RPMI7951 (cell line): ENCODE measurements at places on chromosomes 1 and 21. TPM values are rescaled to one million over a fixed set of nuclear protein-coding genes. Genes with fewer than 3 reads are reported as not detected.

- peak; percentile 73 for DNase-seq
Observed at GRCh38 chr21:31132574-31133242, 94.4 kb upstream of the KRTAP19-8 start.

- no peak for DNase-seq
Observed at GRCh38 chr21:43849532-43850299, 15.3 kb upstream of the AGPAT3 start.

DNA sequence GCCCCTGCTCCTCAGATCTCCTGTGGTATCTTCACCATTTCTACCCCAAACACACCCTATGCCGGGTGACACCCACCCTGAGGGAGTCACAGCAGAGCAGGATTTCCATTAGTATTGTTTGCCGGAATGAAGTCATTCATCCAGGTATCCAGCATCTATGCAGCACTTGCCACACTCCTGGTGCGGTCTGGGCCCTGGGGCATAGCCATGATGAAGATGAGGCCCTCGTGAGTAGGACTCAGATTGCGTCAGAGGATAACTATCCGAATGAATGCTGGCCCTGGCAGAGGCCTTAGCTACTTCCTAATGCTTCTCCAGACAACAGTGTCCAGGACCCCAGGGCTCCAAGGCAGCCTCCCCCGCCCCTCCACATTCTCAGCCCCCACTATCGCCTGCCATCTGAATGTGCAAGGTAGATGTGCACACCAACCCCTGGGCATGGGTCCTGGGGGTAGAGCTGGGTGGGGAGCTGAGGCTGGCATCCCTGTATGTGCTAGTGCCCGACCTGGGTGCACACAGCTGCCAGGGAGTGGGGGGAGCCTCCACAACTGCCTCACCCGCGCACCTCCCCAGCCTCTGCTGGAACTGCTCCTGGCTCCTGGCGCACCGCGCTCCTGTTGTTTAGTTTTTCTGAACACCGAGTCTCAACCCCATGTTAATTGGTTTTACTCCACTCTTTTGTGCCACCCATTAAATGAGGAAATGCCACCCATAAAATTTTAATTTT is 25.5 kb upstream of the ZC3H12A start:
- peak; percentile 68 for DNase-seq

DNA sequence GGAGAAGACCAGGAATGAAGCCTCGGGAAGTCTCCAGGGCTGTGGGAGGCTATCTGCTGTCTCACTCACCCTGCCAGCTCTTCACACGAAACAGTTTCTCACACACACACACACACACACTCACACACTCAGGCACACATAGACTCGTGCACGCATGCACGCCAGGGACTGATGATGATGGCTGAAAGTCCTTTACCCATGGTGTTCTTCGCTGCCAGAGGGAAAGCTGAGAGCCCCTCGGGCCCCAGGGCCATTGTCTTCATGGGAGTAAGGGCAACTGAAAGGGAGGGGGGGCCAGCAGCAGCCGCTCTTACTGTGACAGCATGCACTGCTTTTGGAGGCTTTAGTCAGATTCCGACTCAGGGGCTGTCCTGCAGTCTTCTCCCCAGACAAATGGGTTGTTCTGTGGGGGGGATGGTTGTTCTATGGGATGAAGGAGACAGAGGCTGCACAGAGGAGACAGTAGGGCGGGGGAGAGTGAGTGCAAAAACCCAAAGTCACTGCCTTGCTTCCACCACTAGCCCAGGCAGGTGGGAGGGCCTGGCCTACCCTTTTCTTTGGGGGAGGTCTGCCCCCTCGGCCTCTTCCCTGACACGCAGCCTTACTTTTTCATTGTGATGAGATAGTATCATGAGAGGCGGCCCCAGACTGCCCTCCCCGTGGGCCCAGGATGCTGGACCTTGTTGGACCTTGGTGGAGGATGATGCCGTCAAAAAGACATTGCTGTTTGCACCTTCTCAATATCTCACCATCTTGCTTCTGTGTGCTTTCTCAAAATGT is 29.0 kb downstream of the STUM start:
- no peak for DNase-seq

DNA sequence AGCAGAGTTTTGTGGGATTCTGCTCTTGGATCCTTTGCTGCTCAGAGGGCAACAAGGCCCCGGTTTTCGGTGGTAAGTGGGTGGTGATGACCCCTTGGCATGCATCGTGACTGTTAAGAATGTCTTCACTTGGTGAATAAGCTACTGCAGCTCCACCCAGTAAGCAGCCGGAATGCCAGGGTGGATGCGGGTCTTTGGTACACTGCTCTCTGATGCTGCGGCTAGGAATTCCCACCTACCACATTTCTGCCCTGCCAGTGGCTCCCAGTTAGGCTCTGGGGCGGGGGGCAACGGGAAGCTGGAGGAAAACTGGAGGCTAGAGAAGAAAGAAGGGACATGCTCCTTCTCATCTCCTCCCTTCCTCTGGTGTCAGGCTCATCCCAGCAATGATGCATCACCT is 180.4 kb upstream of the GALNT2 start:
- DNase-seq, result no peak

DNA sequence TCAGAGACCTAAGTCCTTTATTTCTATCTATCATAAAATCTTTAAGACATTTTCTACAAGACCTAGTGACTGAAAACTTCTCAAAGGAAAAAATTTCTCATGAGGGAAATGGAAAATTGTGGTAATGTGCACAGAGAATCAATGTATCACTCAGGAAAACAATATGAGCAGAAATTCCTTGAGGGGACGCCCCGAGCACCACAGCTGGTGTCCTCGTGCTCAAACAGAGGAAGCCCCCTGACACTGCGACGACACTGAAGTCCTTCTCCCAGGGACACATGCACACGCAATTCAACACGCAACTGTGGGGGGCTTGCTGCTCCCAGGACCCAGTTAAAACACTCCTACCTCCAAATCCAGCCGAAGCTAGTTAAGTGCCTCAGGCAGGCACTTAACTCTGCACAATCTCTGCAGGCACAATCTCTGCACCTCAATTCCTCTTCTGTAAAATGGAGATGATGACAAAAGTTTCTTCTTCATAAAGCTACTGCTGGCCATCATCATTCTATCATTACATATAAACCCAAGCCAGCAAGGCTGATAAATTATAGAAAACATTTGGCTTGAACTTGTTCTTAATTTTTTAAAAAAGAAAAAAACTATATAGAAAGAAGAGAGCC is 16.0 kb downstream of the ZBTB17 start:
- DNase-seq, result no peak

DNA sequence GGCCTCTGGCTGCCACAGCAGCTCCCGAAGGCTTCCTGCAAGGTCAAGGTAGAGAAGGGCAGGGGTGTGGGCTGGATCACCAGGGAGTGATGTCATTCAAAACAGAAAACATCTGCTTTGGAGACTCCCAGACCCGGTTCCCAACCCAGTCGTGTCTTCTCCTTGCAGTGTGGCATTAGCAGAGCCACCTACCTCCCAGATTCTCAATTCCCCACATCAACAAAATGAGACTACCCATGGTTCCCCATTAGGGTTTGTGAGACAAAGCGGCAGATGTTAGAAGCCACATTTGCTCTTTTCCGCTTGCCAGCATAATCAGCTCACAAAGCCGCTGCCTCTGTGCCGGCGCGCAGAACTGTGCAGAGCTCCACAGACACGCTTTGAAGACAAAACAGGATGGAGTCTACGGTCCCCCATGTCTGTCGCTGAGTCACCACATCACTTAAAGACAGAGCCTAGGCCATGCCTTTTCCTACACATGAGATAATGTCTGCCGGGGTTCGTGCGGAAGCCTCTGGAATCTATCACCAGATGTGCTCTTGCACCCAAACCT is 12.5 kb downstream of the KIF17 start:
- no peak for DNase-seq

DNA sequence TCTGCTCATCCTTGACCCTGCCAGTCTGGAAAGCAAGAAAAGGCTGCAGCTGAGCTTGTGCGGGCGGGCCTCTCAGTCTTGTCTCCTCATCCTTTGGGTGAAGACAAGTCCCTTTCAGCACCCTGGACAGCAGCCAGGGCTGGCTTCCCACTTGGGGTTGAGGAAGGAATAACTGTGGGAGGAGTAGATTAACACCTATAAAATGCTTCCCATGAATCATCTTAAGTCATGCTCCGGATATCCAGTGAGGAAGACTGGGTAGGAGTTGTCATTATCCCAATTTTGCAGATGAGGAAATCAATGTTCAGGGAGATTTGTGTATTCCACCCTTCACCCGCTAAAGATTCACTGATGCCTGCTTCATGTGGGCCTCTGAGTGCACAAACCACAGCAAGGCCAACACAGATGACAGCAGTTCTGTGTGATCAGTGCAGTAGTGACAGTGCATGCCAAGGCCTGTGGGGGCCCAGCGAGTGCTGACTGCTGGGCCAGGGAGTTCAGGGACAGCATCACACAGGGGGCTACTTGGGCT is 20.1 kb upstream of the COL16A1 start:
- DNase-seq, result peak; percentile 77

- no peak for DNase-seq
Observed at GRCh38 chr1:65069011-65069565, 78.9 kb upstream of the AK4 start.

DNA sequence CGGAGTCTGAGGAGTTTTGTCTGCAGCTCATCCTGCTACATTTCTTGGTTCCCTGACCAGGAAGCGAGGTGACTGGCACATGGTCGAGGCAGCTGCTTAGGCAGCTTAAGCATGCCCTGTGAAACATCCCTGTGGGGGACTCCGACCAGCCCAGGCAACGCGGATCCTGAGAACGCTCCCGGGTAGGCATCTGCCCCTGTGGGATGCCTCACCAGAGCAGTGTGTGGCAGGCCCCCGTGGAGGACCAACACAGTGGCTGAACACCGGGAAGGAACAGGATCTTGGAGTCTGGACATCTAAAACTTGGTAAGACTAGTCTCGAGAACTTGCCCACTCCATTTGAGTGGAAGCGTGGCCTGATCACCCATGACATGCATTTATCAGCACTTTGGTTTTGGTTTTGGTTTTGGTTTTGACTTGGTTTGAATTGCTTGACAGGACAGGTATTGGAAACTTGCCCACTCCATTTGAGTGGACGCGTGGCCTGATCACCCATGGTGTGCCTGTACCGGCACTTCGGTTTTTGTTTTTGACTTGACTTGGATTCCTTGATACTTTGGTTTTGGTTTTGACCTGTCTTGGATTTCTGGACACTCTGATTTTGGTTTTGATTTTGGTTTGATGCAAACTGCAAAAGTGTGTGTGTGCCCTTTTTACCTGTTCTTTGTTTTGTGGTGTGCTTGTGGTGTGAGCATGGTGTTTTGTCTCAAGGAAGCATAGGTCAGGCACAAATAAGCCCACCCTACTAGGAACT is 12.2 kb upstream of the NEK2 start:
- DNase-seq, result no peak

- no peak for DNase-seq
Observed at GRCh38 chr21:42313501-42313969, 1.7 kb downstream of the TFF3 start.

GRCh38 chr1:205046870-205047269 is 3.9 kb downstream of the CNTN2 start:
- DNase-seq, result no peak

DNA sequence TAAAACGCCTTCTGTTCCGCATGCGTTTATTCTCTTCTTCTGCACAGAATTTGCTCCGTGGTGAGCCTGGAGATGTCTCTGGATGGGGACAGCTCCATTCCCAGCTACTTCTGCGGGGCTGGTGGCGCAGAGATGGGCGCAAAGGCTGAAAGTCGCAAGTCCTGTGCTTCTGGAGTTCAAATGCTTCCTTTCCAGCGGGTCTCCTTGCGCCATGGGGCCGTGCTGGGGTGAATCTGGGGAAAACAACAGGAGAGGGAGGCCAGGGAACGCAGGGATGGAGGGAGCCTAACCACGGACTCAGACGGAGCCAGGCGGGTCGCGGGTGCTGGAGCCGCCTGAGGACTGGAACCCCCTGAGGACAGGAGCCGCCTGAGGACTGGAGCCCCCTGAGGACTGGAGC is 2.9 kb upstream of the OR2T12 start:
- DNase-seq, result no peak

DNA sequence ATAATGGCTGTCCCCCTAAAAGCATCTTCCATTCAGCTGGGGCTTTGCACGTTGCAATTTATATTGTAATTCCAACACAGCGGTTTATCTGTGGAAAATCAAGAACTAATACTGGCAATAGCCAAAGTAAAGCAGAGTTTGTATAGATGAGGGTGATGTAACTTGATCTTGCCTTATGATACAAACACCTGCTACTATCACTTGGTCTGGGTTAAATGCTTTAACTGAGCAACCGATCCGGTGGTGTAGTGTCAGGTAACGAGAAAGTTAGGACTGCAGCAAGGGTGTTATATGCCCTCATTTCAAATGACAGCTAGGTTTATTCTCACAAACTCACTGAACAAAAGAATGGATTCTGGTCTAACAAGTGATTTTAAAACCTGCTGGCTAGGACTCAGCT is 47.3 kb upstream of the PLPPR4 start:
- no peak for DNase-seq

GRCh38 chr1:12179111-12179519 is 12.3 kb downstream of the TNFRSF1B start:
- DNase-seq, result peak; percentile 87

- no peak for DNase-seq
Observed at GRCh38 chr1:174274452-174274851, 115.1 kb downstream of the RABGAP1L start.

DNA sequence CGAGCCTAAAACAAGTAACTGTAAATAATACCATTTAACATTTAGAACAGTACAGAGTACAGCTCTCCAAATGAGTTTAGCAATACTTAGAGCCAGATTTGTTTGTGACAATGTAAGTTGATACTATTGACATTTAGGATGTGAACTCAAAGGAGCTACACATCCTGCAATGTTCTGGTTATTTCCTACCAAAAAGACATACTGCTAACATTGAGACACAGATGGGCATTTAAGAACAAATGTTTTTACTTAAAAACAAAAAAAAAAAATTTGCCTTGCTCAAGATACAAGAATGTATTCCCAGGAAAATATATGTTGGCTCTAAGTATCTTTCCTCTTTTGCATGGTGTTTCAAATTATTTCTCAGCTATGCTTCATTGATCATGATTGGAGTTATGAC is 1464.8 kb upstream of the PRMT6 start:
- DNase-seq, result no peak

GRCh38 chr1:33372677-33373076 is 51.8 kb upstream of the A3GALT2 start:
- no peak for DNase-seq

The COL24A1 gene
- total RNA-seq, result 0.98 and 1.2 TPM in 2 replicates

The GMEB1 gene
- 4.9 and 8.2 TPM in 2 replicates for total RNA-seq

The GJA5 gene
- total RNA-seq, result 0.12 TPM in 1 of 2 replicates, not detected in the other

The NCF2 gene
- not detected in 2 replicates for total RNA-seq

The GOLPH3L gene
- total RNA-seq, result 9.3 and 9.4 TPM in 2 replicates

The DOP1B gene
- 7.6 and 8.1 TPM in 2 replicates for total RNA-seq

The PROK1 gene
- total RNA-seq, result 0.24 and 0.39 TPM in 2 replicates

The OPRD1 gene
- total RNA-seq, result 0.96 and 1.5 TPM in 2 replicates

The ISG15 gene
- 77.9 and 78.8 TPM in 2 replicates for total RNA-seq

The CIART gene
- 11.8 and 12.0 TPM in 2 replicates for total RNA-seq

The ZMYND12 gene
- 0.12 and 1.7 TPM in 2 replicates for total RNA-seq

The MYOM3 gene
- under 0.01 and 0.12 TPM in 2 replicates for total RNA-seq
